ENCODE measurements at places on chromosomes 2 and 18.

DNA sequence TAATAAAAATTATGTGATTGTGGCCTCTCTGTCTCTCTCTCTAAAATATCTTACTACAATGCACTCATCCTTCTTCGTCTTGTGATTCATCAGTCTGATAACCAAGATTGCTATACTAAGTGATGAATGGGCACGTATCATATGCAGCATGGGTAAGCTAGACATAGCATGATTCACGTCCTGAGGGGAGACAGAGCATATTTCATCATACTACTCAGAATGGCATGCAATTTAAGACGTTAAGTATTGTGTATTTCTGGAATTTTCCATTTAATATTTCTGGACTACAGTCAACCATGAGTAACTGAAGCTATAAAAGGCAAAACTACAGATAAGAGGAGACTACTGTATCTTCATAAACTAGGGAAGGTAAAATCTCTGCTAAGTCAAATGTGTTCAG, 97.0 kb upstream of the CD226 start:
- no peak for DNase-seq

GRCh38 chr18:5253910-5254309, 41.6 kb downstream of the ZBTB14 start:
- no peak for DNase-seq

DNA sequence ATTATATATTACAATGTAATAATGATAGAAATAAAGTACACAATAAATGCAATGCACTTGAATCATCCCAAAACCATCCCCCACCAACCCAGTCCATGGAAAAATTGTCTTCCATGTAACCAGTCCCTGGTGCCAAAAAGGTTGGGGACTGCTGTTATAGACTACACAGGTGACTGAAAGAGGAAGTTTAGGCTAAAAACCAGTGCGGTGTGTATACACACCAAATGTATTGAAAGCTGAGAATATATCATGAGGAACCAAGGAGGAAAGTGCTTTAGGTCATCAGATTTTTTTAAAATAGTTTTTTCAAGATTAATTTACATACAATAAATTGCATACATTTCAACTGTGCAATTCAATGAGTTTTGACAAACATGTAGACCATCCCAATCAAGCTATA, 20.5 kb upstream of the C1D start:
- DNase-seq: no peak

GRCh38 chr2:81304154-81304830, 999.7 kb upstream of the LRRTM1 start:
- DNase-seq: no peak

DNA sequence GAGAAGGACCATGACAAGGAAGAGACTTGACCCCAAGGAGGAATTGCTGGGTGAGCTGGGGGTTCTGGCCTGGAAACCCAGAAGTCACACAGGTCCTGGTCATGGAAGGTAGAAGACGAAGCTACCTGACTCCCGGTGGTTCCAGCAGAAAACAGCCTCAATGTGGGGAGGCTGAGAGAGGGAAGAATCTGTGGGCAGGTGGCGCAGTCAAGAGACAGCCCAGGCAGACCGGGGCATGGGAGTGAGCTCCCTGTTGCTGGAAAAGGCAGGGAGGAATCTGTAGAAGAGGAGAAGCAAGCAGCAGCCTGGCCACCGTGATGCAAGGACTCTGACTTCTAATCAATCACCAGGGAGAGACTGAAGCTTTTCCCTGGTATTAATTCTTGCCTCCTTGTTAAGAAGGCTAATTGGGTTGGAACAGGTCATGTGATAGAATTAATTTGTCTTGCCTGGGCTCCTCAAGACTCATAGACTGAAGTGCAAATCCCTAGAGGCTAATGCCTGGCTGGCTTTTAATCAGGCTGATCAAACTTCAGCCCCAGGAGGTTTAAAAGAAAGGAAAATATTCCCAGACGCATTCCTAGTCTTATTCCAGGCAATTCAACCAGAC, 30.1 kb downstream of the CNGA3 start:
- DNase-seq: no peak

DNA sequence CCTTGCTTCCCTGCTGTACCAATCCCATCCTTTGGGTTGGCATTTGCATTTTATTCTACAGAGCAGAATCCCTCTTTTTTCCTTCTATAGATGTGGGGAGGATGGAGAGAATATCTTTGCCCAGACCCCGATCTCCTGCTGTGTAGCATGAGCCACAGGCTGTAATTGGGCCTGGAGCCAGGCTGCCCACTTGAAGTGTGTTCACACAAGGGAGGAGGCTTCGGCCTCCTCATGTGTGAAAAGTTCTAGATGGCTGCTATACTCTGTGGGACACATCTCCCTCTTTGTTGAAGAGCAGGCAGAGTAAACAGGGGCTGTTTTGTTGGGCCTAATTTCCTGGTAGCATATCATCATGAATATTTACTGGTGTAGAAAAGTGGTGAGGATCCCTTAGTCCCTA, 126.3 kb downstream of the XRCC5 start:
- no peak for DNase-seq

DNA sequence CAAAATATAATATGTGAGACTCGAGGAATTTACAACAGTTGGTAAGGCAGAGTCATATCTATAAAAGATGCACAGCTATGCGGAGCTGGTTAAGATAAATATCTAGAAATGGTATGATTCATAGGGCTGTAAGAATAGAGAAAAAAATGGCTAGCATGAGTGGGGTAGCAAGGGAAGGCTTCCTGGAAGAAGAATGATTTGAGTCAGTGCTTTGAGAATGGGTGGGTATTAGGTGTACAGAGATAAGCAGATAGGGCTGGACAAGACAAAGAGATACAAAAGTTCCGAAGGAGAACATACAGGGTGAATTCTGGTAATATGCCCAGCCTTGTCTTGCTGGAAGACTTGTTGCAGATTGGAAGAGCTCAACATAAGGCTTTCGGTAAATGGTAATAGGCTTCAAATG, 291.5 kb upstream of the CCDC68 start:
- DNase-seq: no peak

DNA sequence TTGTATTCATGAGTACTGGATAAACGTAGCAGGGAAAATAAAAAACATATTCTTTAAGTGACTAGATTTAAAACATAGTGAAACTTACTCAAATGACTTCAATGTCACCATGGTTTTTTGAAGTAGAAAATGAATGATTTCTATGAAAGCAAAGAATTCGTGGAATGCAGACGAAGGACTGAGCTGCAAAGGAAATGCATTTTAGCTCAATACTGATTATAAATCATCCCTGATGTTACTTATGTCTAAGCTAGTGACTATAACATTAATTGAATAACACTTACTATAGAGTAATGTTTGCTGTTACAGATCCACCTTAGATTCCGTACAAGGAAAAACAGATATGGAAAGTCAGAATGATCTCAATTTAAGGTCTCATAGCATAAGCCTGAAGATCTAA, 1257.7 kb upstream of the CDH2 start:
- no peak for DNase-seq

DNA sequence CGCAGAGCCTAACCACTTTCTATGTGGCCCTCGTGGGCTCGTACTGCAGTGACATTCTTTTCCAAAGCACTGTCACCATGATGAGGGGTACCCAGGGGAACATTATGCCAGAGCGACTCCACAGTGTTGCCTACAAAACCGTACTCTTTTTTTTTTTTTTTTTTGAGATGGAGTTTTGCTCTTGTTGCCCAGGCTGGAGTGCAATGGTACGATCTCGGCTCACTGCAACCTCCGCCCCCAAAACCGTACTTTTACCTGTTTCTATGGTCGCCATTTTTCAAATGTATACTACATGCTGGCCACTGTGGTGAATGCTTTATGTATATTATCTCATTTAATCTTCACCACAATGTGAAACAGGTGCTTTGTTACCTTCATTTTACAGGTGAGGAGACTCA, 4.3 kb downstream of the PLEK start:
- no peak for DNase-seq

- DNase-seq: no peak
Observed at GRCh38 chr18:2917259-2918047, 70.6 kb downstream of the EMILIN2 start.

GRCh38 chr18:42052122-42052708, 97.2 kb downstream of the PIK3C3 start:
- DNase-seq: no peak

- no peak for DNase-seq
Observed at GRCh38 chr18:59624369-59624765, 72.9 kb downstream of the CCBE1 start.

DNA sequence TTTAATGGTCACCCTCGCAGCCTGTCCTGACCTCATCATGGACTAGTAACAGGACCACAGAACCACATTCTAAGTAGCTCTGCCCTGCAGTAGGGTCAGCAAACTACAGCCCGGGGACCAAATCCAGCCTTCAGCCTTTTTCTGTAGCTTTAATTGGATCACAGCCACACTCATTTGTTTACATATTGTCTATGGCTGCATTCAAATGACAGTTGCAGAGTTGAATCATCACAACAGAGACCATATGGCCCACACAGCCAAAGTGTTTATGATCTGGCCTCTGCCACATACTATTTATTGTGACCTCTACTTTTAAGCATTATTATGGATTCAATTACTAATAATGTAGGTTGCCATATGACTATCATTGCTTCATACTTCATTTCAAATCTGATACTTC, 47.7 kb downstream of the MAP3K19 start:
- no peak for DNase-seq

GRCh38 chr2:16123856-16124780, 183.8 kb downstream of the MYCN start:
- no peak for DNase-seq

- no peak for DNase-seq
Observed at GRCh38 chr2:45137966-45138695, 128.9 kb upstream of the SIX2 start.

DNA sequence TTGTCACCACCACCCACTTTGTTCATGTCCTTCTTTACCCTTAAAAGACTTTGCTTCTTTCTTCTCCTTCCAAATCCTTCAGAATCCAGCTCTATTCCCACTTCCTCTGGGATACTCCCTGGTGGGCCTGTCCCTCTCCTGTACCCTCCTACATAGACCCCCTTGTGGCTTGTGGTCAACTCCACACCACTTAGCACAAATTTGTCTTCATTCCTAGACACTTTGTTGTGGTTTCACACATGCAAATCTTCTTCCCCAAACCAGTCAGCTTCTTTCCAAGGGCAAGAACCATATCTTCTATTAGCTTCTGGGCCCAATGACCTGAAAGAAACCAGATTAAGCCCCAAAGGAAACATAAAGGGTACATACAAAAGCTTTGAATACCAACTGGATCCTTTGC, 342.4 kb downstream of the TNS1 start:
- no peak for DNase-seq

DNA sequence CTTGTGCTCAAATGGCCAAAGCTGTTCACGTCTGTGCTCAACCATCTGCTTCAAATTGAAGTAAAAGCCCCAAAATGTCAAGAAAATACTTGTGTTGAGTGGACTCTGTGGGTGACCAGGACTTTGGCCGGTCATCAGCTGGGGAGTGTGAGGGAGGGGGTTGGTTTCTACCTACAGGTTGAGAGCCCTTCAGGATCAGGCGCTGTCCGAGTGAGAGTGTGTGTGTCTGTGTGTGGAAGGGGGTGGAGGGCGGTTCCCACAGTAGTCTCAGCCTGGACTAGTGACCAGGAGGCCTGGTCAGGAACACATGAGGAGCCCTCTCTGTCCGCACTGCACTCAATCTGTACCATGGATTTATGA, 34.2 kb downstream of the ATOH8 start:
- DNase-seq: no peak

GRCh38 chr2:43169987-43170386, 56.4 kb downstream of the ZFP36L2 start:
- peak; percentile 44 for DNase-seq

GRCh38 chr18:21393986-21394385, 152.0 kb downstream of the GREB1L start:
- no peak for DNase-seq

DNA sequence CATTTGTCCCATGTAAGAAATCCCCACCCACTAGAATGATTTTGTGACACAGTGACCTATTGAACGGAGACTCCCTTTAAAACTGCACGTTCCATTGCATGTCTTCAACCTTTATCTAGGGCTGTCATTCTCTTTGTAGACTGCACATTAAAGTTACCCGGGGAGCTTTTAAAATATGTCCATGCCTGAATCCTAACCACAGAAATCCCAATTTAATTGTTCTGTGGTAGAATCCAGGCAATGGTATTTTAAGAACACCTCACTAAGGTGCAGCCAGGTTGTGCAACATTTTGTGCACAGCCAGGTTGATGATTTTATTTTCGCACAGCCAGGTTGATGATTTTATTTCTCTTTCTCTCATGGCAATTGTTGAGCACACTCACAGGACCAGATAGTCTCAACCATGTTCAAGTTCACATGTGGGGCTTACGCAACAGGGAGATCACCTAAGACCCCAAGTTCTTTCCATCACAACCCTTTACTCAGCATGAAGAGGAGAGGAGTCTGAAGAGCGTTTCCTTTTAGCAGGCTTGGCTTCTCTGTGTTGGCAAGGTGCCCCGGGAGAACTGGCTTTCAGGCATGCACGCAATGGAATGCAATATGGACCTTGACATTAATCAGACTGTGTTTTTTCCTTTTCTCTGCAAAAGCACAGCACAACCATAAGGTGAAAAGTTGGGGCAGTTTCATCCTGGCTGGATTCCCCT, 467.3 kb upstream of the ETAA1 start:
- no peak for DNase-seq

- DNase-seq: no peak
Observed at GRCh38 chr2:234795272-234795920, 156.4 kb upstream of the SH3BP4 start.

GRCh38 chr2:86794861-86795260, 4.1 kb upstream of the CD8A start:
- DNase-seq: no peak

GRCh38 chr2:108534584-108535356, 500 bp downstream of the LIMS1 start:
- DNase-seq: peak; percentile 40

GRCh38 chr2:113203901-113204519, 30.2 kb downstream of the PSD4 start:
- peak; percentile 74 for DNase-seq

- no peak for DNase-seq
Observed at GRCh38 chr2:135960656-135961551, 24.5 kb downstream of the DARS1 start.

GRCh38 chr2:241315879-241316631, at the start of gene SEPTIN2:
Gene SEPTIN2, plus strand, starts transcription at chr2:241315925. Its CDS starts 8,308 bp downstream, at chr2:241324233.
- no peak for DNase-seq
